ENCODE measurements at places on chromosomes 7 and 10. TPM values are rescaled to one million over a fixed set of nuclear protein-coding genes. Genes with fewer than 3 reads are reported as not detected.
A peak's percentile ranks its signal among the peaks of the same experiment; 100 is the strongest.

PDE6C gene
- total RNA-seq = not detected

MEOX2 gene
- 0.50 TPM for total RNA-seq

GRCh38 chr7:38187794-38188440 lies 9.9 kb downstream of the STARD3NL start:
- DNase-seq = no peak

- peak; percentile 45 for DNase-seq
Observed at GRCh38 chr10:77494327-77494726, 143.3 kb downstream of the KCNMA1 start.

- DNase-seq = peak; percentile 40
Observed at GRCh38 chr10:75295868-75296441, 60.2 kb upstream of the COMTD1 start.

DNA sequence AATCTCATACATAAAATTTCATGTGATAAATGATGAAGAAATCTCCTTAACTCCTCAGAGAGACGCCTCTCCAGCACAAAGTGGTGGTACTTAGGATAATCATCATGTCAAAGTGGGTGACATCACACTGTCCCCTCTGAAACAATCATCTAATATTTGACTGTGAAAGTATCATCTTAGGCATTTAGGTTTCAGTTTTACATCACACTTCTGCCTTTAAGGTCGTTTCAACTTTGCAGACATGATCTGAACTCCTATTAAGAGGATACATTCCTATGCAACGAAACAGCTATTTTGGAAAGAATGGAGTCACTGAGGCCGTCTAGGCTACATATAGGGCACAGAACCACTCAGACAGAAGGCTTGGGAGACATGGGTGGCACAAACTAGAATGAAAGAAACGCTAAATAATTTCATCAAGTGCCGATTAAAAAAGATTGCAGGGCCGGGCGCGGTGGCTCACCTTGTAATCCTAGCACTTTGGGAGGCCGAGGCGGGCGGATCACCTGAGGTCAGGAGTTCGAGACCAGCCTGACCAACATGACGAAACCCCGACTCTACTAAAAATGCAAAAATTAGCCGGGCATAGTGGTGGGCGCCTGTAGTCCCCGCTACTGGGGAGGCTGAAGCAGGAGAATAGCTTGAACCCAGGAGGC lies 2.0 kb downstream of the VOPP1 start:
- peak; percentile 47 for DNase-seq
